ENCODE measurements at places on chromosomes 2 and 18.

- no peak for DNase-seq
Observed at GRCh38 chr2:128196471-128196931, 105.5 kb downstream of the UGGT1 start.

GRCh38 chr2:231583982-231584381 lies 8.7 kb upstream of the TEX44 start:
- DNase-seq = no peak

DNA sequence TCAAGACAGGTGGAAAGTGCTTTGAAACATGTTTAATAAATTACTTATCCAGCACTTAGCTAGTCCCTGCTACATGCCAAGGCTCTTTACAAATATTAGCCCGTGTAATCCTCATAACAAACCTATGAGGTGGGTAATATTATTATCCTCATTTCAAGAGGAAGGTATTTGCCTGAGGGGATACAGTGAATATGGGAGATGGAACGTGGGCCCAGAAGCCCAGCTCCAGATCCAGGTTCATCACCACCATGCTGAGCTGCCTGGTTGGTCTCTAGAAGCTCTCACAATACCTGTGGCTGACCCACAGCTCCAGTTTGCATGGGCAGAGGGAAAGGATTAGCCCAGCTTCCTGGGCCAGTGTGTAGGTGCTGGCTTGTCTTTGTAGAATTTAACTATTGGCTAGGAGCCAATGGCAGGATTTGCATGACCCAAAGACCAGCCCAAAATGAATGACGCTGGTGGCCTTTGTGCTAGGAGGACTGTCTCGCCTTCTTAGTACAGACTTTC lies 61.6 kb upstream of the ATP8B1 start:
- DNase-seq = no peak

- DNase-seq = no peak
Observed at GRCh38 chr2:104836265-104836664, 17.6 kb upstream of the POU3F3 start.

DNA sequence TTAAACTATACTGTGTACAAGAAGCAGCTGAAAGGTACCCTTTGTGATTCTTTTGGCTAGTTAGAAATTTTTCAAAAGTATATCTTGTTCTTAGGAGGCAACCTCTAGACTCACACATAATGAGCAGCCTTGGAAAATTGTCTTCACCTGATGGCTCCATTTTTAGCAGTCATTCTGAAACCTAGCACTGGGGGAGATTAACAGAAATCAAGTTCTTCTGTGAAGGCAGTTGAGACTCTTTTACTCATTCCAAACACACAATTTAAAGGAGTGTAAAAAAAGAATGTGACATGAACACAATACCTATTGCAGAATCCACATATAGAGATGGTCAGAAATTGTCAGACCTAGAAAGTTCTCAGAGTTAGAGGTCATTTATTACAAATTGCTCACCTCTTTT lies 197.7 kb downstream of the UBE2E3 start:
- no peak for DNase-seq

DNA sequence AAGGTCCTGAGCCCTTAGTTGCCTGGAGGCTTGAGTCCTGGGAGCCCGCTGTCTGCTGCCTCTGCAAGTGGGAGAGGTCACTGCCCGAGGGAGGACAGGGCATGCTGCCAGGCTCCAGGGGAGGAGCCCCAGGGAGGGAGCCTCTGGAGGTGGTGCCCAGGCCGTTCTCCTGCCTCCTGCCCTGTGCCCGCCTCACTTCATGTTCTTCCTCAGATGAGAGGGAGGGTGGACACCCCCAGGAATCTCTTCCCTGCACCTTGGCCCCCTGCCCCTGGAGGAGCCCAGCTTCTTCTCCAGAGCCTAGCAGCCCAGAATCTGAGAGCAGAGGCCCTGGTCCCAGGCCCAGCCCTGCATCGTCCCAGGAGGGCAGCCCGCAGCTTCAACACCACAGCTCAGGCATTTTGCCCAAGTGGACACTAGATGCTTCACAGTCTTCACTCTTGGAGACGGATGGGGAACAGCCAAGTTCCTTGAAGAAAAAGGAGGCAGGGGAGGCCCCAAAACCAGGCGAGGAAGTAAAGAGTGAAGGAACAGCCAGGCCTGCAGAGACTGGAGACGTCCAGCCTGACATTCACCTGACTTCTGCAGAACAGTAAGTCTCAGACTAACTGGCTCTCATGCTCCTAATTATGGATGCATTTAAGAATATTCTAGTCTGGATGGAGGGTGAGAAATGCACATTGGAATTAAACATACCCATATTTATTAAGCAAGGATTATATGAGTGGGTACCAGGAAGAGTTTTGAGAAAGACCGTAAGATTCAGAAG lies 12.1 kb downstream of the PSD4 start:
- DNase-seq = no peak

All from stimulated activated naive CD8-positive, alpha-beta T cell treated with anti-CD3 and anti-CD28 coated beads, Interleukin-15, amount 100 ng/mL, for 72 hours (primary cell).